ENCODE measurements at places on chromosomes 1 and 21.

- DNase-seq: peak; percentile 71
Measured at GRCh38 chr1:107057197-107058133, 991 bp downstream of the PRMT6 start.

- no peak for DNase-seq
Measured at GRCh38 chr21:32889596-32889995, 118.0 kb upstream of the PAXBP1 start.

- DNase-seq: no peak
Measured at GRCh38 chr1:155715777-155716176, 26.9 kb downstream of the DAP3 start.

DNA sequence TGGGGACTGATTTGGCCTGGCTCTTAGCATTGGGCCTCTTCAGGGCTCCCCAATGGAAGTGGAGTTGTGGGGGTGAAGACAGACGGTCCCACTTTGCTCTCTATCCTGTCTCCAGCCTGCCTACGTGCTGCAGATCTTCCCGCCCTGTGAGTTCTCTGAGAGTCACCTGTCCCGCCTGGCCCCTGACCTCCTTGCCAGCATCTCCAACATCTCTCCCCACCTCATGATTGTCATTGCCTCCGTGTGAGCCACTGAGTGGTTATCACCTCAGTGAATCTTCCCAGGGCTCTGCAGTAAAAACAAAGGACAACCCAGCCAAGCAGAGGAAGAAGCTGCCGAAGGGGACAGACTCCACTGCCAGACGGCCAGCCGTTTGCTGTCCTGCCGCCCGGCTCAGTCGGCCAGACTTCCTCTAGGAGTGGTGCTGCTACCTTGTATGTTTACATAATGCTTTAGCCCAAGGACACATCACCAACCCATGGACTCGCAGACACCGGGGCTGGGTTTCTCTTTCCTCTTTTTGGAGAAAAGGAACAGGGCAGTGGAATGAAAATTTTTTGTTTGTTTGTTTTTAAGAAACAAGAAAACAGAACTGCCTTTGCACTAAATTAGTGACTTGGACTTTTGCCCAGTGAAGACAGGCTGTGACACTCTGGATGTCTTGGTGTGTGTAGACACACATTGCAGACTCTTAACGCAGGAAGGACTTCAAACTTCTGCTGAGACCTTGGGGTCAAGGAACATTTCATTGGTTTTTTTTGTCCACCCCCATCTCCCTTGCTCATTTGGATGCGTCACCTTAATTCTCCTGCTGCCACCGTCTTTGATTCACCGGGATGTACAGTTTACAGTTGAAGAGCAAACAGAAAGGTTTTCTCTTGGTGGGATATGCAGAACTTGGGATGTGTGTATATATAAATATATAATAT is 36.5 kb downstream of the ZBTB17 start:
- no peak for DNase-seq

DNA sequence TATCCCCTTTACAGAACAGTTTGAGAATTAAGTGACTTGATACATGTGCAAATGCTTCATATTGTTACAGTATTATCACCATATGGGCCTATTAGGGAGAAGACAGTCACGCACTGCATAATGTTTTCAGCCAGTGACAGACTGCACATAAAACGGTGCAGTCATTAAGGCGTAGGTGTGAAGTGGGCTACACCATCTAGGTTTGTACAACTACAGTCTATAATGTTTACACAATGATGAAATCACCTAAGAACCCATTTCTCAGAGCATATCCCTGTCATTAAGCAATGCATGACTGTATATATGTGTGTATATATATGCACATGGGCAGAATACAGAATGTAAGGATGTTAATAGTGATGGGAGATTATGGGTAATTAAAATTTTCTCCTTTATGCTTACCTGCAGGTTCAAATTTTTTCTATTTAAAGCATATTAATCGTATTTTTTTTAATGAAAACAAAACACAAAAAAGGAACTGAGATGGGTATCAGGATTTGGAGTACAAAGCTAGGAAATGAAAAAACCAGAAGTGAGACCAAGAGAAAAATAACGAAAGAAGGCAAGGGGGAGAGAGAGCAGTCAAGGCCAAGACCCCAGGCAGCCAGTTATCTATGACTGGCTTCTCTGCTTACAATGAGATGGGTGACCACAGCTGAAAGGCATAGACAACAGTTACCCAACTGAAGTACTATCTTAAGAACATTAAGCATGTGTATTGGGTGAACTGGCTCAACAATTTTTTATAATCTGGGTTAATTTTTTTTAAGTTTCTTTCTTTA is 122.9 kb upstream of the DAB1 start:
- no peak for DNase-seq

DNA sequence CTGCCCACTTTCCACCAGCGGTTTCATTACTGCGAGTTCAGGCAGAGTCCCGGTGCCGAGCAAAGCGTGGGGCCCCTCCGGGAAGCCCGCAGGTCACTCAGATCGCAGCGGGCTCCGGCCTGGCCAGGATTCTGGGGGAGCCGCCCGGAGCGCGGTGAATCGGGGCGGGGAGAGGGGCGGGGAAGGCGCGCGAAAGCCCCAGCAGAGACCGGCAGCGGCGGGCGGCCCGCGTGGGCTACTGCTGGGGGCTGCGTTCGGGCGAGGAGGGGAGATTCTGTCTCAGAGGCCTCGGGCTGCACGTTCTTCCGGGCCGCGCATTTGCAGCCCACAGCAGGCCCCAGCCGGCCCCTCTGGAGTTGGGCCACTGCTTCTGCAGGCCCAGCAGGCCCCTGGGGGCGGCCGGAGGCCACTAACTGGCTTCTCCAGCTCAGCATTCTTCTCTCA is 64.7 kb downstream of the SCCPDH start:
- DNase-seq: no peak

GRCh38 chr1:8731162-8731561 is 86.3 kb downstream of the RERE start:
- no peak for DNase-seq

- no peak for DNase-seq
Measured at GRCh38 chr1:170560681-170561285, 28.8 kb downstream of the GORAB start.

GRCh38 chr1:180524915-180525714 is 22.7 kb upstream of the ACBD6 start:
- DNase-seq: no peak

Measured in activated CD4-positive, alpha-beta T cell treated with anti-CD3 and anti-CD28 coated beads for 48 hours (primary cell).